ENCODE measurements at places on chromosomes 11 and 22.

DNA sequence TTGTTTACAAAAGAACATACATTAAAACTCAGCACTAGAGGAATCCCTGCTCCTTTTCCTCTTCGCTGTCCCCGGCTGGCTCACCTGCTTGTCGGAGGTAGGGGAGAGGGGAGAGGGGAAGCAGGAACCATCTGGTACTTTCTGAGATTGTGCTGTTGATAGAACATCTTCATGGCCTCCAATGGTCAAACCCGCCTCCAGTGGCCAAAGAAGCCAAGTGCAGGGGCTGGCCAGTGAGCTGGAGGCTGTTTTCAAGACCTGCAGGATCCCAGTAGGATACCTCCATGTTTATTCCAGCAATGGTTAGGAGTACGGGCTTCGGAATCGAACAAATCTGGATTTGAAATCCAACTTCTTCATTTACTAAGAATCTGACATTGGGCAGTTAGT lies 92.6 kb downstream of the PKNOX2 start:
- no peak for DNase-seq

DNA sequence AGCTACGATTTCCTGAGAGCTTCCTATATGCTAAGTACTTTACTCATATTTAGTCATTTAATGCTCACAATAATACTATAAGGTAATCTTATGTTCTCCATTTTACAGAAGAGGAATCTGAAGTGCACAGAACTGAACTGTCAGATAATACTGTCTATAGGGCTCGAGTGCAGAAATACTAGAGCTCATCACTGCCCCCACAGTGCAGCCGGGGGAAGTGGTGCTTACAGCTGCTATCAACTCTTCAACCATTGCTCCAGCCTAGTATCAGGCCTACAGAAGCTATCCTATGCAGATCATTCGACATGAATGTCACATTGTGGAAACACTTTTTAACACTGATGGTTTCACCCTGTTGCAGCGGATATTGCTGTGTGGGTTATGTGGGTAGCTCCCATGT lies 929.9 kb downstream of the NTM start:
- no peak for DNase-seq

DNA sequence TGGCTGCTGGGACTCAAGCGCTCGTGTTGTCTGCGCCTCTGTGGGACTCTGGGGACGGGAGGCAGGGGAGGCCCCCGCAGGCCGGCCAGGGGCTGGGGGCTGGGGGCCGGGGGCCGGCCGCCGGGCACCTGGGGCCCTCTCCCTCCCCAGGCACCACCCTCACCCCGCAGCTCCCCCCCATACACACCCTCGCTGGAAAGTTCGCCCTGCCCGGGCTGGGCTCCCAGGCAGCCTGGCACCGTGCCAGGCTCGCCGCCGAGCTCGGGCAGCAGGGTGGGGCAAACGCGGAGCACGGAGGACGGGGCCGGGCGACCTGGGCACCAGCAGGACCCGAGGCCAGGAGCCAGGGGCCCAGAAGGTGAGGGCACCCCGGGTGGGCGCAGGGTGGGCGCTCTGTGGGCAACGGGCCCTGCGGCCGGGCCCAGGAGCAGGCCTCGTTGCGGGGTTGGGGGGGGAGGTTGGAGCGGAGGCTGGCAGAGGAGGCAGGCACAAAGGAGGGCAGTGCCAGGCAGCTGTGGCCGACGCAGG lies 76.7 kb upstream of the WNT7B start:
- DNase-seq: no peak

- no peak for DNase-seq
Observed at GRCh38 chr22:44051961-44052360, 27.9 kb downstream of the PARVB start.

- DNase-seq: no peak
Observed at GRCh38 chr11:57202281-57202680, 20.5 kb downstream of the LRRC55 start.

GRCh38 chr22:42039271-42039670 lies 31.3 kb downstream of the NAGA start:
- DNase-seq: peak; percentile 10

DNA sequence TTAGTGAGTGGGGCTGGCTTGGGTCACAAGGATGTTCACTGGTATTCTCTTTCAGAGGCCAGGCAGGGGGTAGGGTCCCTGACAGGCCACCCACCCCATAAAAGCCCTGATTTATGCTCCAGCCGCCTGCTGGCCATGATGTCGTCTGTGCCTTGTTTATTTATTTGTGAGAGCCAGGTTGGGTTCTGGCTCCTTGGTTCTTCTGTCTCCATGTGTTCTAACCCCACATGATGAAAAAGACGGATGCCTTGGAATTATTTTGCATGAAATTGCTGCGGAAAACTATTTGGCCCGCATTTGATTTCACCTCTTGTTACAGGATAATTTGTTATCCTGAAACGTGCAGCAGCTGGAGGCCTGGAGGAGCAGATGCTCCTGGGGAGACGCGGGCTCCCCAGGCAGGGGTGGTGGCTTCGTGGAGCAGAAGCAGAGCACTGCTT lies 46.3 kb upstream of the WNT11 start:
- DNase-seq: no peak

GRCh38 chr22:19810381-19811201 lies 44.1 kb downstream of the GNB1L start:
- peak; percentile 28 for DNase-seq

GRCh38 chr11:46913484-46913883 lies 4.9 kb downstream of the LRP4 start:
- DNase-seq: no peak

DNA sequence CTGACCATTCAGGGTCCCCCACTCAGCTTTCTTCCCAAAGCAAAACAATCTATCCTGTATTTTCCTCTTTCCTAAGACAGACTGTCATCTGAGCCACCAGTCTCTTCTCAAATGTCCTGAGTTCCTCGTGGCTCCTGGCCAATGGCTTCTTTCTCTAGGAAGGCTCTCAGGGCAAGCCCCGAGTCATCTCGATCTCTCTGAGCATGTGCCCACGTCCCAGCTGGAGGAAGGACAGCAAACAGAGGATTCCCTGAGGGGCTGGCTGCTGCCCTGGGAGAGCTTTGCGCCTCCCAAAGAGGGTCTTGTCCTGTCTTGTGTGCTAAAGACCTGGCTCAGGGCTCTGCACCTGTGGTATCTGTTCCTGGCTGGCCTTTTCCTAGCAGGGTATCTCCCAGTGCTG lies 8.3 kb downstream of the SLC37A2 start:
- no peak for DNase-seq

GRCh38 chr11:17077240-17077519 lies 287 bp downstream of the RPS13 start:
- no peak for DNase-seq

GRCh38 chr22:44319685-44320084 lies 6.9 kb upstream of the SHISAL1 start:
- no peak for DNase-seq

DNA sequence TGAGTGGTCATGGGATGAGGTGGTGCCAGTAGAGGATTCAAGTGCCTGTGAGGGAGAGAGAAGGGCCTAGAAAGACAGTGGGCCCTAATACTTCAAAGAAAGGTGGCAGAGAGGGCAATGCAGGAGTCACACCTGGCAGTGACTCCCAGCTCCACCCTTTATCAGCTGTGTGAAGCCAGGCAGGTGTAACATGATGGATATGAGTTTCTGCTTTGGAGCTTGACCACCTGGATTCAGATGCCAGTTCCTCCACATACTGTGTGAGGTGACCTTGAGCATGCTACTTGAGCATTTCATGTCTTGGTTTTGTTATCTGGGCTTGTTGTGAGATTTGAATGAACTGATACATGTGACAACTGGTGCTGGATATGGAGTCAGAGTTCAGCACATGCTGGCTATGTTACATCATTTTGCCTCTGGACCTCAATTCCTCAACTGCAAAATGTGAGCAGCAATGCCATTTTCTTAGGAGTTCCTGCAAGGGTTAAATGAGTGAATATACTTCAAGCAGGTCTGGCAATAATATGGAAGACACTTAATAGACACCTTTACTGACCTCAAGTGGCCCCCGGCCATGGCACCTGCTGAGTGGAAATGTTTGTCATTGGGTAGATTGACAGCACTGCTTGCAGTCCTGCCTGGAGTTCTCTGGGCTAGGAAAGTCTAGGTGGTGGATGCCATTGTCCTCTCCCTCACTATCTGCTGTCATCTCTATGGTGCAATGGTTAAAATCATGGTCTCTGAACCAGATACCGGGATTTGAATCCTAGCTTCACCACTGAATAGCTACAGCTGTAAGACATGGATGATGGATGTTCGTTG lies 83.3 kb downstream of the MICAL2 start:
- no peak for DNase-seq

- DNase-seq: no peak
Observed at GRCh38 chr11:130068546-130068985, 1.1 kb upstream of the APLP2 start.

- DNase-seq: no peak
Observed at GRCh38 chr22:46971099-46971763, 208.8 kb downstream of the TBC1D22A start.

DNA sequence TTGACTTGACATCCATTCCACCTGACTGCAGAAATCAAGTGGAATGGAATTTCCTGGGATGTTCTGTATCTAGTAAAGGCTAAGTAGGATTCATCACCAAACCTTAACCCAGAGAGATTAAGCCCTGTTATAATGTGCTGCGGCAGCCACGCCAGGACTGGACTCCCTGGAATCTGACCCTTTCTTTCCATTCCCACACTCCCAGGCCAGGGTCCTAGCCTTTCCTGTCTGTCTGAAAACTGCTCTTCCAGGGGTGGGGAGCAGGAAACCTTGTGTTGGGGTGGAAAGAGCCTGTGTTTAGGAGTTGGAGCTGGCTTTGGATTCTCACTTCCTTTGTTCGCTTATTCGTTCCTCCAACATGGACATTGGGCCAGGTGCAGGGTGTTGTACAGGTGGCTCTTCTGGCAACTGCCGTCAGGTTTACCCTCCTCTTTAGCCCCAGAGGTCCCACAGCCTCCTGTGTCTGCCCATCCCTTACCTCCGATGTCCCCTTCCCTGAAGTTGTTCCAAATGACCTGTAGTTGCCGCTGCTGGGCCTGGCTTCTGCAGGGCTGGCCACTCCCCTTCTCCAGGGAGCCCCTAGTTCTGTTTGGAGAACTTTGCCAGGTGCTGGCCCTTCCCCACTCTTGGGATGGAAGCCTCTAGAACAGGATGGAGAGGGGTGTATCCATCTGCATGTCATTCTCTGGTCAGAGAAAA lies 20.5 kb upstream of the PARVB start:
- DNase-seq: no peak

DNA sequence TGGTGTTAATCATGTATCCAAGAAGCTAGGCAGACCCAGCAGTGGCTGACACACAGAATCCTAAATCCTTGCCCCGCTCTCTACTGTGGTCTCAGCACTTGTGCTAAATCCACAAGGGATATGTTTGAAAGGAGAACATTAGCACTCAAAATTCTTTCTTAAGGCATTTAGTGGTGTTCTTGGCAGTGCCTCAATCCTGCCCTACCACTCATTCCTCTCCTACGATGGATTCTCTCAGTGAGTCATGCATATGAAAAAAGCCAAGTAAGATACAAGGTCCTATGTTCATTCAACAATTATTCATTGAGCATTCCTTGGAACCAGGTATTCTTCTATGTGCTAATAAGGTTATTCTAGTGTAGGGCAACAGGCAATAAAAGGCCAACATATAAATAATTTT lies 31.2 kb downstream of the RRP8 start:
- peak; percentile 55 for DNase-seq

DNA sequence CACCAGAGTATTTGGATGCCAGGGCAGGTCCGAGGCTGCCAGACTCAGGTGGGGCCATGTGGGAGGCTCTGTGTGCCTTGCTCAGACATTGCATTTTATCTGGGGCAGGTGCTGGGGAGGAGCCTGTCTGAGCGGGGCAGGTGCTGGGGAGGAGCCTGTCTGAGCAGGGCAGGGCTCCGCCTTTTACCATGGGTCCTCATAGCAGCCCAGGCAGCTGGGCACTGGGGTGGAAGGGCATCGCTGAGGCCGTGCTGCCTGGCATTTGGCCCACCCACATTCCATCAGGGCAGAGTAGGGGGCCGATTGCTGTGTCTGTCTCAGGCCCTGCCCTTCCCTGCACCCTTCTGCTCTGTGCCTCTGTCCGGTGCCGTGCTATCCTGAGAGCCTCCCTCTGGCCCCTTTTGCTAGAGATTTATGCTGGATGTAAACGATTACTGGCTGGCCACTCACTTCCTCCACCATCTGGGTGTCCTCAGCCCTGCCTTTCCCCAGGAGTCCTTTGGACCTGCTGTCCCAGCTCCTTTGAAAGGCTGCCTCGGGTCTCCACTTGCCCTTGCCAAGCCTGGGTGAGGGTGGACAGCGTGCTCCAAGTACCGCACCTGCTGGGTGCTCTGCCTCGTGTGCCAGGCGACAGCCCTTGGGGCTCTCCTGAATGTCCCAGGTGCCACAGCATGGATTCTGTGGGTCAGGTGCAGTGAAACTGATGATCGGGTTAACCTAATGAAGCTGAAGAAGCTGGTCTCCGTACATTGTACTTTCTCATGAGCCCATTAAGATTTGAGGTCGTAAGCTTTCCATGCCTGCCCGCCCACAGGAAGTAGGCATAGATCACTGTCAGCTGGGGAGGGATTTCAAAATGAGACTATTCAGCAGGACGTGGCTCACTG lies 281.6 kb downstream of the TBC1D22A start:
- no peak for DNase-seq

GRCh38 chr11:3964935-3965604 lies 109.6 kb downstream of the STIM1 start:
- no peak for DNase-seq

DNA sequence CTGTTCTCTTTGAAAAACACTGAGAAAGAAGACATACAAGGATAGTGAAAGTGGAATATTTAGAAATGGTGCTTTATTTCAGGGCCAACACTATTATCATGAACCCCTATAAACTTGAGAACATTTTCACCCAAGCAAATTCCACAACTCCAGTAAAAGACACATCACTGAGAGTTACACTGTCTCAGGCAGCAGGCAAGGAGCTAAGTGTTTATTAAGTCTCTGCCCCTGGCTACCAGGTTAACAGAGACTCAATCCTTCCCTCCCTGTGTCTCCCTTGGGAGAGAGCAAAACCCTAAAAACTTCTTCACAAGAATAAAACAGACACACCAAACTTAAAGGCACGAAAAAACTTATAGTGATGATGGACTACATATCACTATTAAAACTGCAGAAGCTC lies 18.5 kb downstream of the MPPED2 start:
- no peak for DNase-seq

Data from AG09309 (cell line).